Activated naive CD4-positive, alpha-beta T cell (primary cell): ENCODE measurements at places on chromosomes 7 and 10.

DNA sequence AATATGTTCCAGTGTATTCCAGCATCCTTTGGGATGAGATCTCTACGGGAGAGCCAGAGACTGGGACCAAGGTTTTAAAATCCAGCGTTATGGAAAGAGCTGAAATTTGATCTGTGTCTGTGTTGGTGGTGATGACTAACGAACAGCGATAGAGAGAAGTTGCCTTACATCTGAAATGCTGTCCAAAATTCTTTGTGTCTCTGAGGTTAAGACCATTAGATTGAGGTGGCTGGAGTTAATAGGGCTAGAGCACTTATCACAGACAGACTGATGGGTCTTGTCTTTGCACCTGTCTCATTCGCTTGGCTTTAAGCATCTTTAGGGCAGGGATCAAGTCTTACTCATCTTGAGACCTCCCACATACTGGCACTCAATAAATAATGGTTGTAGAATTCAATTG is 41.0 kb upstream of the RAPGEF5 start:
- no peak for DNase-seq

DNA sequence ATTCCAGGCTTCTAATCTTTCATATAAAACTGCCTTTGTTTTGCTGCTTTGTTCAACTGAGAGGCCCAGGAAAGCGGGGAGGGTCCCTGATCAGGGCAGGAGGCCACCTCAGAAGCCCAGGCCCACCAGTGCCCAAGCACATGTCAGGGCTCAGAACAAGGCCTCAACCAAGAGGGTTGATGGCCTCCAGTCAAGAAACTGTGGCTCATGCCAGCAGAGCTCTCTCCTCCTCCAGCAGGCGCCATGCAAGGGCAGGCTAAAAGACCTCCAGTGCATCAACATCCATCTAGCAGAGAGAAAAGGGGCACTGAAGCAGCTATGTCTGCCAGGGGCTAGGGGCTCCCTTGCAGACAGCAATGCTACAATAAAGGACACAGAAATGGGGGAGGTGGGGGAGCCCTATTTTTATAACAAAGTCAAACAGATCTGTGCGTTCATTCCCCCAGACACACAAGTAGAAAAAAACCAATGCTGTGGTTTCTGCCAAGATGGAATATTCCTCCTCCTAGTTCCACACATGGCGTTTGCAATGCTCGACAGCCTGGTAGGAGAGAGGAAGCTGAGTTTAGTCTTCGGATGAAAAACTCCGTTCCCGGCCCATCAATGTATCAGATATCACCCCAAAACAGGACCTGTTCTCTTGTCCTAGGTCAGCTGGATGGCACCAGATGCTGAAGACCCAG is 34.0 kb downstream of the PSAP start:
- DNase-seq: no peak

DNA sequence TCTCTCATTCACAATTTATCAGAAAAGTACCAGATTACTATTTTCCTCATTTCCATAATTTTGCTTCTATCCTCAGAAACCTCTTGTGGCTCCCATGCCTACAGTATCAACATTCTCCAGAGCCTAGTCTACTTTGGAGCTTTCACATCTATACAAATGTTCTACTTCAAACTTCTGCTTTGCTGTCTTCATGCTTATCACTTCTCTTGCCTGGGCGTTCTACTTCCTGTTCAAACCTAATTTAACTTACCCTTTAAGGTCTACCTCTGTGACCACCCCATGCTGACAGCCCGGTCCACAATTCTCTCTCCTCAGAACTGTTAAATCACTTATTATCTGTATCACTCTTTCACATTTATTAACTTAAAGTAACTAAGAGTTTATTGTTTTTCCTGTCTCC is 6.1 kb upstream of the PTPN12 start:
- DNase-seq: no peak

- no peak for DNase-seq
Measured at GRCh38 chr7:156004265-156005201, 192.3 kb upstream of the SHH start.
